EL (cell line): ENCODE measurements at places on chromosomes 7 and 10.

DNA sequence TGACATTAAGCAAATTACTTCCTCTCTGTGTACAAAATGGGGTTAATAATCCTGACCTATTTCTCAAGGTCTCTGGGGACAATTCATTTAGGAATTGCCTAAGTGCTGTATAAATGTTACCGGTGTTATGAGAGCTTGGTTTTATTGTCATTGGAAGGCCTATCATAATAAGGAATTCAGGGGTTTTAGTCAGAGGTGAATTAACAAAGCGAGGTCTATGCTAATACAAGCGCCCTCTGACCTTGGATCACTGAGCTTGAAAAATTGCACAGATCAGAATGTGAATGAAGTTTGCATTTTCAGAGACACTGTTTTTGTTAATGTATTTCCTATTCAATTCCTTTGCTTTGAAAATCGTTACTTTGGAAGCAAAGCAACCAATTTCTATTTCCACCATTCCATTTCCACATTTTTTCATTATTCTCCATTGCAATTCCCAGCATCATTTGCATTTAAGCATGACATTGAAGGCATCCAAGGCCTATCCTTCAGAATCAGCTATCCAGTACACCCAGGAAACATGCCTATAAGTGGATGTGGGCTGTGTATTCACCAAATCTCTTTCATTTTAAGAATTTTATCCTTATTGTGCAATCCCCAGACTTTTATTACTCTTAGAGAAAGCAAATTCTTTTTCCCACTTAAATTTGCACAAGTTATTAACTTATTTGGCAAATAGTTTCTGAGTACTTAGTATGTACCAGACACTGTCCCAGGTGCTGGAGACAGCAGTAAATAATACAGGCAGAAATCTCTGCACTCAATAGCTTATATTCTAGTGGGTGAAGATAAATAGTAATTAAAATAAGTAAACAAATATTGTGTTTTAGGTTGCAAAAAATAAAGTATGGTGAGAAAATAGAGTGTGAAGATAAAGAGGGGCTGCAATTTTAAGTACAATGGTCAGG lies 133.1 kb downstream of the NRCAM start:
- no peak for DNase-seq

DNA sequence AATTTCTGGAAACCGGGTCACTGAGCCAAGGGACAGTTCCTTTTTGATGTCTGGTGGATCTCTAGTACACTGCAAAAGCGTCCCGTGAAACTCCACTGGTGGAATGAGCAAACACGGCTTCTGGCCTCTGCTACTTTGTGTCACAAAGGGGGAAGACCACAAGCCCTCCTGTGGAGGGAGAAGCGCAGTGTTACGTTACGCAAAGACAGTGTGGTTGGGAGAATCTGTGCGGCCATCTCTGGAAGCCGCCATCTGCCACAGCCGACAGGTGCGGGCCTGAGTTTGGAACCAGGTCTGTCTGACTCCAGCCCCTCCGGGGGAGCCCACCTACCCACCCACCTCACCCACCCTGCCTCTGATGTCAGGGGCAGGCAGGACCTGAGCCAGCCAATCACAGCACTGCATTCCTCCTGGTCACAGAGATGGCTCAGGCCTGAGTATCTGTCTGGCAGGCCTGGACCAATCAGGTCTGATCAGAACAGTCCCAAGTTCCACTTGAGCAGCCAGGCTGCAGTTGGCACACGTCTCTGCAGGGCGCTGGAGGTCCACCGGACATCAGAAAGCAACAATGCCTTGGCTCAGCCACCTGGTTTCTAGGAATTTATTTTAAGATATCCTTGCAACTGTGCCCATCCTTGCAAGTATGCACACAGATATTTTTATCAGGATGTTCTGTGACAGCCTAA lies 3.0 kb upstream of the CYP2W1 start:
- no peak for DNase-seq

GRCh38 chr10:78332012-78332411 lies 298.3 kb downstream of the RPS24 start:
- no peak for DNase-seq

- peak; percentile 99 for DNase-seq
Measured at GRCh38 chr7:100801833-100802568, 25.3 kb downstream of the EPHB4 start.

DNA sequence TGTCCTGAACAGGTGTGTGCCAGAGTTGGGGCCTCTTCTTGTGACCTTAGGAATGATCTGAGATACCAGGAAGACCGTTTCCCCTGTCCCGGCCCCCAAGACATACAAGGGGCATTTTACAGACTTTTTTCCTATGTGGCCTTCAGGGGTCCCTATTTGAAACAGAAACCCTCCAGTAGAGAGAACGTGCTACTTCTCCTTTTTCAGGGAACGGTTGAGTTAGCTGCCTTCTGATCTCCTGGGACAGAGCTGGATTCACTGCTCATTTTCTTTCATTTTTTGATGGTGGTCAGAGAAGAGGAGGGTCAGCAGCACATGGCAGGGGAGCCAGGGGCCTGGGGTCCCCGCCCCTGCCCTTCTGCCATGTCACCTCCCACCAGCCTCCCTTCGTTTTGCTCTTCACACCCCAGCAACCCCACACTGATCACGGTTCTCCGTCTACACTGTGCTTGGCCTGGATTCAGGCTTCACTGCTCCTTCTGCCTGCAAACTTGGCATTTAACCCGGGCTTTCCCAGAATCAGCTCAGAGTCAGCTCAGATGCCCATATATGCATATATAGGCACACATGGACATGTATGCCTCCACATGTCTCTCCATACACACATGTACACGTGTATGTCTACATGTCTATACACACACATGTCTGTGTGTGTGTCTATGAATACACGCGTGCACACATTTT lies 138.1 kb upstream of the BTBD16 start:
- DNase-seq = no peak

DNA sequence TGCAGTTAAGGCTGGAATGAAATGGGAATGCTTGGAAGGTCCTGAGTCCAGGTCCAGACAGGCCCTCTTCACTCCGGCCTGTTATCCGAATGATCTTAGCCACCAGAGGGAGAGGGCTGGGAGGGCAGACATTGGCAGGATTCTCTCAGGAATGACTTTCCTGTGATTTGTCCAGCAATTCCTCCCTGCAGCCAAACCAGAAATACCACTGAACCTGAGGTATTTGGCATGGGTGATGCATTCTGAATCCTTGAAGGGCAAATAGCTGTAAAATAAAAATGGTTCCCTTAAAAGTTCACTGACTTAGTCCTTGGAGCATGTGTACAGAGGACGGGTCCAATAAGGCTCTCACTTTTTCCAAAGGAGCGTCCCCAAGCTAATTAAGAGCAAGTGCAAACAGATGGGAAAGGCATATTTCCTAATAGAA lies 77.5 kb upstream of the HABP2 start:
- peak; percentile 73 for DNase-seq

DNA sequence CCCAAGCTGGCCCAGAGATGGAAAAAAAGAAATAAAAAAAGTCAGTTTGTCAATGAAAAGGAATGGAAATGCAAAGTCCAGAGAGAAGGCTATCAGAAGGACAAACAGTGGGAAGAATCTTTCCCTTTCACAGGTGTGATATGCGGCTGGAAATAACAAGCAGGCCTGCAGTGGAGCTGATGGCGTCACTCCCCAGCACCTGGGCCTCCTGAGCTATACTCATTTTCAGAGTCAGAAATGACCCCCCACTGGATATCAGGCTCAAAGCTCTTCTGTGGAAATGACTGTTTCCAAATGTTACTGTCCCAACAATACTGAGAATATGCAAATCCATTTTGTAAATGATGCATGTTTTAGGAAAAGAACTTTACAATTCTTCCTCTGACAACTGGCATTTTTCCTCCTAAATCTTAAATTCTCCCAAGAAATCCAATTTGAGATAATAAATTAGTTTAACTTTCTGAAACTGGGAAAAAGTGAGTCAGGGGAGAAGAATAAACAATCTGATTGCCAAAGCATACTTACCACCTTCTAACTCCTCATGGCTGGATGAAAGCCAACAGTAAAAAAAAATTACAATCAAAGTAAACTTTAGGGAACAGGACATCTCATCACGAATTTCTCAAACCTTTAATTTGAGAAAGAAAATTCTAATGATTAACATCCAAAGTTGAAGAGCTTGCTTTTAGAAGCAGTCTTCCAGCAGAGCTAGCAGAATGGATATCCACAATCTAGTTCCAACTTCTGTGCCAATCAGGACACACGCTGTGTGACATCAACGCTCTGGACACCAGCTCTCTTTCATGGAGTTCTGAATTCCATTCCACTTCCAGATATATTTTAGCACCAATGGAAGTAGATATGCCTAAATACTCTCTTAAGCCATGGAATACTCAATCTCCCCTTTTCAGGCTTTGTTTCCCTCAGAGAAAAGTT lies 5.3 kb upstream of the CUZD1 start:
- DNase-seq = peak; percentile 28

- peak; percentile 65 for DNase-seq
Measured at GRCh38 chr7:130721486-130722277, 12.3 kb downstream of the KLF14 start.

- no peak for DNase-seq
Measured at GRCh38 chr7:108282427-108282996, 152.4 kb upstream of the LAMB4 start.
